ENCODE measurements at places on chromosomes 12 and 14. TPM values are rescaled to one million over a fixed set of nuclear protein-coding genes. Genes with fewer than 3 reads are reported as not detected.
A peak's percentile ranks its signal among the peaks of the same experiment; 100 is the strongest.

- no peak for DNase-seq
Observed at GRCh38 chr14:94144765-94145164, 15.4 kb upstream of the IFI27L2 start.

GRCh38 chr12:111304642-111305071, 64.2 kb downstream of the PHETA1 start:
- no peak for DNase-seq

DNA sequence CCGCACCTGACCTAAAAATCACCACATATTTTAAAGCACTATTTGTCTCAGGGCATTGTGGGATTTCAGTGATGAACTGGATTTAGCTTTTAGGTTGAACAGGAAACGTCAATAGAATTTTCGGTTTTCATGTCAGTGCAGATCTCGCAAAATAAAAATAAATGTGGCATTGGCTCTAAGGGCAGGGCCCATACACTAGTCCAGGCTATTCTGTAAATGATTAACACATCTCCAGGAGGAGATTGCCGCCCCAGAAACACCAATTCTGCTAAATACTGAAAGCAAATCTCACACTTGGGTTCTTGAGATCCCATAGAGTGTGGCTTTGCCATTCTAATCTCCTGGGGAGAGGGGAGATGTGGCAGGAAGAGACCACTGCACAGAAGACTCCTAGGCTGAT, 1494.0 kb upstream of the TMEM132C start:
- DNase-seq = no peak

DNA sequence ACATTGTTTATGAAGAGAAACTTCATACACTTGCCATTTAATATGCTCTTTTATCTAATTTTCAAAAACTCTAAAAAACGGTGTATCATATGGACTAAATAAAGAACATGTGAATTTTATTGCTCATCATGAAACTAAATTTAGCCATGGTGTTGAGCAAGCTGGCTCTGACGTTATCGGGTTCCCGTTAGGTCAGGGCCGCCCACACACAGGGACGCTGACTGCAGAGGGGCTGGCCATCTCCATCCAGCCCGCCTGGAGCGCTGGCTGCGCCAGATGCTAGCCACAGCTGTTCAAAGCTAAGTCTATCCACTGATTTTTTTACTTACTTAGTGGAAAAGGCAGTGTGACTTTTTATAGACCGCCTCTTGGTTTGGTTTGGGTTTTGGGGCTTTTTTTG, 36.5 kb upstream of the DYNC1H1 start:
- DNase-seq = peak; percentile 99

GRCh38 chr12:125069616-125070015, 4.4 kb downstream of the AACS start:
- no peak for DNase-seq

GRCh38 chr14:98234208-98234607, 1037.8 kb downstream of the BCL11B start:
- DNase-seq = peak; percentile 14

- DNase-seq = peak; percentile 5
Observed at GRCh38 chr12:19997656-19998400, 370.5 kb upstream of the PDE3A start.

DNA sequence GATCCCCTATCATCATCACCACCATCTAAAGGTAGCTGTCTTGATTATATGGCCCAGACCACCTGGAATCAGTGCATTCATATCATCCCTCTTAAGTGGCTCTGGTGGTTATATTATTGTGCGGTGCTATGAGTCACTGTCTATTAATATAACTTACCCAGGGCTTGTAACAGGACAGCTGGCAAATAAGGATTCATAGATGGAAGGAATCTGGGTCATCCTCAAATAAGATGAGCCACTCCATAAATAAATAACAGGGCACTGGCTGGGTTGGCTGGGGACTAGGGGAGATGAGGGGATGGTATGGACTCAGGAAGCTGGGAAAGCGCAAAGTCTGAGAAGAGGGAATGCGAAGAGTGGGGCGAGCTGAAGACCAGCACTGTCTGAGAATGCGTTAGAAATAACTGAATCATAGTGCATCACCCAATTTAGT, 216.1 kb downstream of the NUAK1 start:
- DNase-seq = peak; percentile 83

DNA sequence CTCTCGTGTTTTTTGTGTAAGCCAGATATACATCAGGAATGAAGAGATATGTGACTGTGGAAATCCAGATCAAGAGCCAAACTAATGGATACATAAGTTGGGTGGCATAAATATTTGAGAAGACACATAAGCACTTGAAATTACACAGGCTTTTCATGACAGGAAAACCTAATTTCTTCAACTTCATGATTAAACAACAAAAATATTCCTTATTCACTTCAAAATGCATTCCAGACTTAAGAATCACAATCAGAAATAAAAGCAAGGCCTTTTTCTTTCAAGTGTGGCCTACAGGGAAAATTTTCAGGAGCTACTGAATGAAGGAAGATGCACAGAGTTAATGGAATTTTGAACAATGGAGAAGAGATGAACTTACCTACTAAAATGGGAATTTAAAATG, 515.6 kb downstream of the FOXG1 start:
- DNase-seq = peak; percentile 63

GRCh38 chr12:15679151-15679550, 110.0 kb downstream of the EPS8 start:
- peak; percentile 65 for DNase-seq

DNA sequence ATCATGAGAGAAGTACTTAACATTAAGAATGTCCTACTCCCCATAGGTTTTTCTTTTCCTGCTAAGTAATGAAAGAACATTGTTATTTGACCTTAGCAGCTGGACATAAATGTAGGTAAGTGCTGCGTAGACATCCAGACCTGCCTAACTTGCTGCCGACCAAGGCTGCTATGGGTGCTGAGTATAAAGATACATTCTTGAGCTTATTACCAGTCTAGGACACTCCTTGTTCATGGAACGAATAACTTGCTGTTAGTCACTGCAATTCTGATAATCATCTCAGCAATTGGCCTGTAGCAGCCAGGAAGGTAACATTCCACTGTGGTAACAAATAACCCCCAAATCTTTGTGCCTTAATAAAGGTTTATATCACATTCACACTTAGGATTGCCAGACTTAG, 478.1 kb downstream of the VRK1 start:
- DNase-seq = no peak

- peak; percentile 67 for DNase-seq
Observed at GRCh38 chr12:6326316-6327228, 15.3 kb downstream of the TNFRSF1A start.

- peak; percentile 82 for DNase-seq
Observed at GRCh38 chr12:68794653-68795251, 13.2 kb upstream of the MDM2 start.

DNA sequence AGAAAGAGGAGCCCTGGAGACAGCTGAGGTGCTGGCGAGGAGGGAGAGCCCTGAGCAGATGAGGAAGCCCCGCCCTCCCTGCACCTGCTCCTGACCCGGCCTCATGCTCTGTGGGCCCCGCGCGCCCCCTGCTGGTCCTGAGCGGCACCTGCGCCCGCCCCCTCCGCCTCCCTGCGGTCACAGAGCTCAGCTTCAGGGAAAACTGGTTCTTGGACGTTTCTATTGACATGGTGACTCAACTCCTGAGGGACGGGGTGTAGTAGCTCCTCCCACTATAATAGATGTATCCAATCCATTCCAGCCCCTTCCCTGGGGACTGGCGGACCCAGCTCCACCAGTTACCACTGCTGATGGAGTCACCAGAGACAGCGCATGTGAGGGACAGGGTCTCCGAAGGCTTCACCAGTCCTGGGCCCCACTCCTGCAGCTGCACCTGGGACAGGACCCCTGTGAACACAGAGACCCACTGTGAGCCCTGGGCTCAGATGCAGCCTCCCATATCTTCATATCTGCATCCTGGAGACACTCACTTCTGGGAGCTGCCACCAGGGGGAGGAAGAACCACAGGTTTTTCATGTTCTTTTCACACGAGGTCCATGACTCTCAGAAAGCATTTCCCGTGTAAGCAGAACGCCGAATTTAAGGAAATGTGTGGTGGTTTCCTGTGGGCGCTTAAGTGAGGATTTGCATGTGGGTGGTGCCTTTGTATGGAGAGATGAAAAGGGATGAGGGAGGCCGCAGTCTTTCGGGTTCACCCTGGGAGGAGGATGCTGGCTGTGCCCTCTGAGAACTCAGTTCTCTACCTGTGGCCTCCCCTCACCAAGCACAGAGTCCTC, 1346.4 kb downstream of the TMEM121 start:
- peak; percentile 24 for DNase-seq

DNA sequence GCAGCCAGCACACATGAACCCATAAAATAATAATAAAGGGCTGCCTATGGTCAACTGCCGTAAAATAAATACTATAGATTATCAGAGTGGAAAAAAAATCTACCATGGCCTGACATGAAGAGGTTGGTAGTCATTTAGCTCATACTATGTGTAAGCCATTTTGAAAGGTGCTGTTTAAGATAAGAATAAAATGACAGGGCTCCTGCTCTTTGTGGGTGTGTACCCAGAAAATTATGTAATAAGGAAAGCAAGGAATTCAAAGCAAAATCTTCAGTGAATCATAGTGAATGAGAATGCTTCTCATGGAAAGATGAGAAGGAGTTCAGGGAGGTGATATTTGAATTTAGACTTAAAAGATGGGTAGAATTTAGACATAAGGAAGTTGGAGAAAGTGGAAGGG, 42.9 kb upstream of the PPM1H start:
- DNase-seq = no peak

DNA sequence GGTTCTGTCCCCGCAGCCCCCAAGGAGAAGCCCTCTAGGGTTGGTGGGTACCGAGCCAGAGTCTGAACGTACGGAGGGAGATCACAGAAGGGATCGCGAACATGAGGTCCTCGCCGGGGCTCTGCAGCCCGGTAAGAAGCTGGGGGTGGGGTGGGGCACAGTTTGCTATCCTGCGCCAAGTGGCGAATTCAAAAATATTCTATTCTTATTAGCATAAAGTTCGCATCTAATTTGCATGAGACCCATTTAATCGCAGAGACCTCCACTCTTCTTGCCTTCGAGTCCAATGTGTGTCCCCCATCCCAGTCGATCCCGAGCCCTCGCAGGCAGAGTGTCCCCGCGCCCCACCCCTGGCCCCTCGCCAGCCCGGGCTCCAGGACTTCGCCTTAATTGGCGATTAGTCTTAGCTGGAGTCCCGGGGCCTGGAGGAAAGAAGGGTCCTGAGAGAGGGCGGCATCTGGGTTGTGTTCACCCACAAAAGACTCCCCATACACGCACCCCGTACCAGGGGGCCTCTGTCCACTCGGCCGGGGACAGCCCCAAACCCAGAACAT, 604 bp upstream of the ARHGEF25 start:
- DNase-seq = peak; percentile 45

GRCh38 chr14:64500088-64500487, 3.5 kb downstream of the ZBTB25 start:
- DNase-seq = peak; percentile 32

DNA sequence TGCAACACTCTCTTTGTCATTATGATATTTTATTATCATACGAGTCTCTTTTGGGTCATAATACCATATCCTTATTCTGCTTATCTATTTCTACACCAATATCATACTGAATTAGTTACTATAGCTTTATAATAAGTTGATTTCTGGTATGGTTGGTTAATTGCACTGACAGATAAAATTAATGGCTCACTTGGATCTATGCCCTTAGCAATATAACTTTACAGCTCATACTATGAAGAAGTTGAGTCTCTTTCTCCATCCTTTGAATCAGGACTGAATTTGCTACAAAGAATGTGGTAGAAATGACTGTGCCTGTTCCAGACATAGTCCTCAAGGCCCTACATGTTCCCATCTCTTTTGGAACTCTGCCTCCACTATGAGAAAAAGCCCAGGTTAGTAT, 139.7 kb upstream of the DYRK2 start:
- peak; percentile 9 for DNase-seq

DNA sequence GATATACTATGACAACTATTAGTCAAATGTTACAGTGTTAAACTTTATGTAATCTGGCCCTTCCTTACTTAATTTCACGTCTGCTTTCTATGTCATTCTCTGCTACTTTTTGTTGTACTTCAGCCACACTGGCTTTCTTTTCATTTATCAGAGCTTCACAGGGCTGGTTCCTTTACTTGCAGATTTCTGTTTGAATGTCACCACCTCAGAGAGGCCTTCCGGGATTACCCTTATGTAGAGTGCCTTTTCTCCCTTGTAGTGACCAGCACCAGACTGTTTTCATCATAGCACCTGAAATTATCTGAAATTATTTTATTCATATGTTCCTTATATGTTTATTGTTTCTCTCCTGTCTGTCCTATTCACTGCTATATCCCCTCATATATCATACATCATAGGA, 75.4 kb downstream of the TAOK3 start:
- no peak for DNase-seq

GRCh38 chr12:133023566-133023965, 13.7 kb upstream of the ZNF84 start:
- peak; percentile 5 for DNase-seq

DNA sequence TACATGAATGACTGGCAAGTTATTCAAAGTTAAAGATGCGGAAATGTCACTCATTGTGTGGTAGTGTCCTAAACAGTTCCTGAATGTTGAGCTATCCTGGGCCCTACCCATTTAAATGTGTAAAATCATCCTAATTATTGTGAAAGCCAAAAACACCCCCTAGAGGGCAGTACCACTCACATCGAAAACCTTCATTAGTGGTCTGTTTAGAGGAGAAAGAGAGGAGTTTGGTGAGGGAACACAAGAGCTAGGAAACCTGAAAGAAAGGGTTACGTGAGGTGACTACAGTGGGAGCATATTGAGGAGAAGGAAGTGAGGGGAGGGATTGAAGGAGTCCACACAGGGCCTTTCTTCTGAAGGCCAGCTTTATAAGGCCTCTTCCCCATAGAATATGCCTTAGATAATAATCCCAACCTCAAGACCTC, 2.5 kb upstream of the TEP1 start:
- DNase-seq = peak; percentile 72

DNA sequence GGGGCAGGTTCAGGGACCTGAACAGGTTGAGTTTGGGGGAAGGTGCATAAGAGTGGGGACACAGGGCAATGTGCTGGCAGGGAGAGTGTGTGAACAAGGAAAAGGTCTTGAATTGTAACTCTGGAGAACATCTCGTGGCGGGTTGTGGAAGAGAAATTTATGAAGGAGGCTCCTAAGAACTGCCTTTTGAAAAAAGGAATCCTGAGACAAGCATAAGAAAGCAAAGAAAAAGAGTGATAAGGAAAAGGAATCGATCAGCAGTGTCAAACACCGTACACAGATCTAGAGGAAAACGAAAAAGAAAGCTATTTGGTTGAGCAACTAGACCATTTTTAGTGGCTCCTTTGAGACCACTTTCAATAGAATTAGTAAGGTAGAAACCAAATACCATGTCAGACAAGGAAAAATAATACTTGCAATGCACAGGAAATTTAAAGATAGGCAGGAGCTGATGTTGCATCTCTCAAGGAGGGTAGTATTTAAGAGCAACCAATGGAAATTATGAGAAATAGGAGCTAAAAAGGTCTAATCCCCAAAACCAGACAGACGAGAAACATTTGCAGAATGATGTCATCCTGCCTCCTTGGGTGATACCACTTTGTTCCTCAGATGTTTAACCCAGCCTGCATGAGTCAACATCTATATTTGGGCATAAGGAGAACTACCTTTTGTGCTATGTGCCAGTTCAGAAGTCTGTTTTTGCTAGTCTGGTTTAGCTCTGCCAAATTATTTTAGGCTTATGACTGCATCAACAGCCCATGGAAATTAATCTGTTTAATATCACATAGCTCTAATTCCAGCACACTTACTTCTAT, 64.5 kb upstream of the STK38L start:
- peak; percentile 93 for DNase-seq

The AQP2 gene
- not detected for total RNA-seq

The DAD1 gene
- total RNA-seq = 375 TPM

The SDR9C7 gene
- not detected for total RNA-seq

The TGFB3 gene
- total RNA-seq = 3.9 TPM

The KLHDC2 gene
- 73.9 TPM for total RNA-seq

The ZC2HC1C gene
- 5.3 TPM for total RNA-seq

The VRTN gene
- total RNA-seq = not detected

The RACGAP1 gene
- 55.4 TPM for total RNA-seq

The PRH1 gene
- 7.3 TPM for total RNA-seq

Measured in GM23248 (cell line).